ENCODE measurements at places on chromosomes 6 and 20.

DNA sequence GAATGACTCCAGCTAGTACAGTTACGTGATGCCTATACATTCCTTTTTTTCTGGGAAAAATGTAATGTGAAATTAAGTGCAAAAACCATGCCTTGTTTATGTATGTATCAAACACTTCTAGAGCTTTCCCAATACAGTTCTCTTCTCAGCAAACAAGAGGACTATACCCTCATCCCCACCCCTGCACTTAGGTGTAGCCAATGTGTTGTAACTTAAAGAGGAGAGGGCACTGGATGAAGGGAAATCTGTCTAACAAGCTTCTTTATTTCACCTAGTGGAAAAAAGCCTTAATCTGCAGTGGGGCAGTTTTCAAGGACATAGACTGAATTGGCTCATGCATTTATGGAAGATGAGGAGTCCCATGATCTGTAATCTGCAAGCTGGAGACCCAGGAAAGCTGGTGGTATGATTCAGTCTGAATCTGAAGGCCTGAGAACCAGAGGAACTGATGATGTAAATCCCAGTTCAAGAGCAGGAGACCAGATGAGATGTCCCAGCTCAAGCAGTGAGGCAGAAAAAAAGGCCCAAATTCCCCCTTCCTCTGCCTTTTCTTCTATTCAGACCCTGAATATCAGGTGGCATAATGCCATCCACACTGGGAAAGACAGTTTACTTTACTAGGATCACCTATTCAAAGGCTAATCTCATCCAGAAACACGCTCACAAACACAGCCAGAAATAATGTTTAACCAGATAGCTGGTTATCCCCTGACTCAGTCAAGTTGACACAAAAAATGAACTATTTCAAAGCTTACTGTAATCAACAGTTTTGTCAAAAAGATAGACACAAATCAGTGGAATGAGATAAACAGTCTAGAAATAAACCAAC lies 25.8 kb upstream of the SLC17A3 start:
- no peak for DNase-seq

GRCh38 chr20:53413186-53413631 lies 180.4 kb downstream of the ZNF217 start:
- DNase-seq, result no peak

DNA sequence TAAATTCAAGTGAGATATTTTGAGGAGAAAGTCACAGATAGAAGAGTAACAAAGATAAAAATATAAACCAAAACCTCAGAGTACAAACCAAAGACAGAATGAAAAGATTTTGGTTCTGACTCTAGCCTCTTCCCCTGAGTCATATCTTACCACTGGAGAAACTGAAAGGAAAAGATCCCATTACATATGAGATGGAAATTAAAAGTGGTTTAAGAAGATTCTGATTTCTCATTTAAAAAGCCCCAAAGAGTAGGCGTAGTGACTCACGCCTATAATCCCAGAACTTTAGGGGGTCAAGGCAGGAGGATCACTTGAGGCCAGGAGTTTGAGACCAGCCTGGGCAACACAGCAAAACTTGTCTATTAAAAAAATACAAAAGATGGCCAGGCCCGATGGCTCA lies 30.6 kb downstream of the SPINT4 start:
- no peak for DNase-seq

DNA sequence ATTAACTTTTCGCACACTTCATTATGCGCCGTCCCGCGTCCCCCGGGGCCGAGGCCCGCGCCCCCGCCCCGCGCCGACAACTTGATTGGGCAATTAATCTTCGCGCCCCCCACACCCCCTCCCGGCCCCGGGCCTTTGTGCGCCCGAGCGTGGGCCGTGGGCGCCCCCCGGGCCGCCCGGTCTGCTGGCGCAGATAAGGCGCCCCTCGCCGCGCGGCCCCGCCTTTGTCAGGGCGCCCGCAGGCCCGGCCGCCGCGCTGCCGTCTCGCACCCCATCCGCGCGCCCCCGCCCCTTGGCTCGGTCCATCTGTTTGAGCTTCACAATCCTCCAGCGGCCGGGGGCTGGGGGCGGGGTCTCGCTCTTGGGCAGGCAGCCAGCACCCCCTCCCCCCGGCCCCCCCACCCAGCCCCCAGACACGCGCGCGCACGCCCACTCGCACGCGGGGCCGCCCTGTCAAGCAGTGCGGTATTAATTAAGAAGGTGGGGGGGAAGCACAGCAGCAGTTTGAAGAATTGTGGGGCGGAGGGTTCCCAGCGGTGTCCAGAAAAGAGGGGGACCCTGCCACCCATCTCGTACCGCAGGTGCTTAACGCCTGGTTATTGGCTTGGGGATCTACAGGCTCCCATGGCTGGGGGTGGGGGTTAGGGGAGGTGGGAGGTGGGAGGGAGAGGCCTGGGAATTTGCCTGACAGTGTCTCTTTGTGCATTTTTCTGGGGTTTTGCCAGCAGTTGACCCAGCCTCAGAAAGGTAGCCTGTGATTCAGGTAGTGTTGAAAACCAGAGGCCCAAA lies 34.6 kb upstream of the SCRT2 start:
- DNase-seq, result no peak

- DNase-seq, result no peak
Measured at GRCh38 chr20:8346700-8347270, 214.7 kb downstream of the PLCB1 start.

- no peak for DNase-seq
Measured at GRCh38 chr6:25112322-25112773, 166.8 kb upstream of the CARMIL1 start.

GRCh38 chr6:130147111-130147510 lies 75.6 kb downstream of the SAMD3 start:
- no peak for DNase-seq

DNA sequence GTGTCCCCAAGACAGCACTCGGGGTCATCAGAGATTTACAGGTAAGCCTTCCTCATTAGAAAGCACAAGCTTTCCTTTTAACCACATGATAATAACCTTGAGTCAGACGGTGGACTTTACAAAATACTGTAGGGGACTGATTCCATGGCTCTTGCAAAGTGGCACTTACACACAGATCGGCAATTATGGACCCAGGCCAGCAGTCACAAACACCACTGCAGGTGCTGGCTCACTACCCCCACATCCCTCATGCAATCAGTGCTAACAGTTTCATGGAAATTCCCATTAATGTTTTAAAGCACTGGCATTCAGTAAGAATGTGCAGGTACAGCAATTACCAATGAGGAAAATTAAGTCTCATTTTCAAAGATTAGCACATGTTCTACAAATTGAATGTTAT lies 516.5 kb downstream of the PRKN start:
- no peak for DNase-seq

DNA sequence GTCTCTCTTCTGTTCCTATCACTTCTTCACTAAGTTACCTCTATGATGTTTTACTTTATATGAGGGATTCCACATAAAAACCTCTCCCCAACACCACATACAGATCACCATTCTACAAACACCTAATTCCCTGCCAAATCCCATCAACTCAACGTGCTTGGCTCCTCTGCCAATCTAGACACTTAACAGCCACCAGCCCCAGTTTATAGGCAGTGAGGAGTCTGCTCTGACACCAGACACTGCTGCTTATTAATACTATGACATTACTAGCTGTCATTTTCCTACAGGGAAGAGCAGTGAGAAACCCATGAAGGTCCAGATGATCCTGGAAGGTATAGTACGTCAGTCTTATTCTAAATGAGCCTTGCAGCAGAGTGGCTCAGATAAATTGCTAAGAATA lies 104.3 kb downstream of the CHD6 start:
- no peak for DNase-seq

- DNase-seq, result no peak
Measured at GRCh38 chr6:98777762-98778161, 56.6 kb upstream of the POU3F2 start.

DNA sequence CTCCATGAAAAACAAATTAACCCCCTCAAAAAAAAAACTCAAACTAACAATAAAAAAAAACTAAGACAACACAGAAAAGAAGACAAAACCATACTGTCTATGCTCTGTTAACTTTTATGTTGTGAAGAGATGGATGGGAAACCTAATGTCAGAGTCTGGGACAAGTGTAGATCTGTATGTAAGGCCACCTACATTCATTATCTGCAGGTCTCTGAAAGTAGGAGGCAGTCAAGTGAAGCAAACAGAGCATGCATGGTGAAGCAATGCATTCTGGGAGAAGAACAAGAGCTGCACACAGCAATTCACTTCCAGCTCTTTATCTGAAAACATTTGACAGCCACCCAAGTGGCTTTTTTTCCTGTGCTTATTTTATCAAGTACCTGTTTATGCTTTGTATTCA lies 452.0 kb downstream of the EPHA7 start:
- DNase-seq, result no peak

- DNase-seq, result no peak
Measured at GRCh38 chr6:132275066-132275970, 126.0 kb downstream of the MOXD1 start.

- DNase-seq, result no peak
Measured at GRCh38 chr6:25490018-25490801, 161.8 kb upstream of the SCGN start.

- no peak for DNase-seq
Measured at GRCh38 chr6:2182251-2182650, 63.2 kb downstream of the GMDS start.

- DNase-seq, result no peak
Measured at GRCh38 chr20:19820555-19821211, 62.6 kb downstream of the RIN2 start.

DNA sequence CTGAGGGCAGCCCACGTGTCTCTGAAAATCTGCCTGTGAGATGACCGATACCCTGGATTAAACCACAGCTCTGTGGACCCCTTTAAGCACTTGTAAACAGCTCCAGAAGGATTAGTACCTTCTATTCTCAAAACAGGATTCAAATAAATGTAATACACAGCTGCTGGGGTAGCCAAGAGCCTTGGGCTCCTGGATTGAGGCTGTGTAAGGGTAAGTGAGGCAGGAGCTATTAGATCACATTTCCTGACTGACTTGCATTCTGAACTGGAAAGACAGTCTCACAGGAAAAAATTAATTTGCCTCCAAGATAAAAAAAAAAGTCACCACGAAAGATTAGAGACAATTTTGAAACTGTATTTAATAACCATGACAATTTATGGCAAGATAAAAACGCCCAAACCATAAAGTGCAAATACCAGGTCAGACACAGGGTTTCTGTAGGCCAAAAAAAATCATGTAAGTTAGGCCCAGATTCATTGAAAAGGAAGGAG lies 78.0 kb downstream of the TRMT11 start:
- DNase-seq, result no peak

DNA sequence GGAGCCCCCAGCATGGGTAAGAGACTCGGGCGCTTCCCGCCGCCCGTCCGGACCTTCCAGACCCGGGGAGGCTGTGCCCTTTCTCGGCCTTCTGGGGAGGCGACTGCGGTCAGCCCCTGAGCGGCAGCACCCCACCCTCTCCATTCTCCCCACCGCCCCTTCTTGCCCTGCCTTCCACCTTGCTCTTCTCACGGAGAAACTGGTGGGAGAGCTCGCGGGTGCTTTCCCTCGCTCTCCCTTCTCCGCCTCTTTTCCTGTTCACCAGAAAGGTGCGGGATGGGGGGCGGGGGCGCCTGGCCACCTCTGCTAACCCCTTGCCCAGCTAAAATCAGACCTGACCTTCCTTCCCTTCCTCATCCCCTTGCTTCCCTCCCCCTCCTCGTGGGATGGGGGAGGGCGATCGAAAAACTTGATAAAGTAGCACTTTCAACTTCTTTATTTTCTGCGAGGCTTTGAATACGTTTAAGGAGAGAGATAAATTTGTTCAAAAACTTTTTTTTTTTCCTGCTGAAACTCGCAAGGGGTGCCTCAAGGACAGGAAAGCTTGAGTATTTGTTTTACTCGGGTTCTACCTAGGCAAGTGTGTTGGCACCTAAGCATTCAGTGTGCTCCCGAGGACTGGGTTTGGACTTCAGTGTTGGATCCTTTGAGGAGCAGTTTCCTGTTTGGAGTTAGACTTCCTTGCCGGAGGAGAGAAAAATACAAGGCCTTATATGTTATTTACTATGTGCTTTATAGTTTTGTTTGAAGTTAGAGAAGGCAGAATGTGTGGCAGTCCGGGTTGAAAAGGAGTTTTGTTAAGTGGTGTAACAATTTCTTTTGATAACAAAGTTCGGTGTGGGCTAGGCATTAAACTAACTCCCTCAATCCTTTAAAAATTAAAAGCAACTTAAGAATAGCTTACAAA lies 897 bp downstream of the CD2AP start:
- no peak for DNase-seq

DNA sequence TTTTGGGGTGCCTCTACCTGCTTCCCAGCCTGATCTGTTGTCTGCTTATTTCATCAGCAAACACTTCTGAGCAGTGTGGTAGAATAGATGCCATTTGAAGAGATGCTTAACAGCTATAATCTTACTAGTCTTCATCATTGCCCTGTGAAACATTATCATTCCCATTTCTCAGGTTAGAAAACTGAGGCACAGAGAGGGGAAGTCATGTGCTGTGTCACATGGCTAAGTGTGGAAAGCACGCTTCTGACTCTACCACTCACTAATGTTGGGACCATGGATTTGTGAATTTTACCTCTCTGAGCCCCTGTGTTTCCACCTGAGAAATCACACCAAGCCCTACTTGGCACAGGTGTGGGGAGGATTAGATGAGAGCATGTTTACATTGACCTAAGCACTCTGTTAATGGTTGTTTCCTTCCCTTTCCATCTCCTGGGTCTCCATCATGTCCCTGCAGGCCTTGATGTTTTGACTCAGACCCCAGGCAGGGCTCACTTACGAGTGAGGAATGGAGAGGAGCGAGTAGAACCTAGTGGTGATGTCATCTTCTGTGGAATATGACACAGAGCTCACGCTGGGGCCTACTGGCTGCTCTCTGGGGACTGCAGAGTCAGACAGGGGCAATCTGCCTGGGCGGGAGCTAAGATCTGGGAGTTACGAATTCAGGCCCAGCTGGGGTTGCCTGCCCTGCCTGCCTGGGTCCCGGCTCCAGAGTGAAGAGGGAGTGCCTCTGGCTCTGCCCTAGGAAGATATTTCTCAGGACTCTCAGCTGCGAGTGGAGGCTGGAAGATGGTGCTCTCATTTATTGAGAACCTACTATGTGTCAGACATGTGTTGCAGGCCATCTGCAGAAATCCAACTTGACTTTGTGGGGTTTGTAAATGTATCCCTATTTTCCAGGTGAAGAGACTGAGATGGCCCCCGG lies 64.3 kb downstream of the CDH22 start:
- no peak for DNase-seq

DNA sequence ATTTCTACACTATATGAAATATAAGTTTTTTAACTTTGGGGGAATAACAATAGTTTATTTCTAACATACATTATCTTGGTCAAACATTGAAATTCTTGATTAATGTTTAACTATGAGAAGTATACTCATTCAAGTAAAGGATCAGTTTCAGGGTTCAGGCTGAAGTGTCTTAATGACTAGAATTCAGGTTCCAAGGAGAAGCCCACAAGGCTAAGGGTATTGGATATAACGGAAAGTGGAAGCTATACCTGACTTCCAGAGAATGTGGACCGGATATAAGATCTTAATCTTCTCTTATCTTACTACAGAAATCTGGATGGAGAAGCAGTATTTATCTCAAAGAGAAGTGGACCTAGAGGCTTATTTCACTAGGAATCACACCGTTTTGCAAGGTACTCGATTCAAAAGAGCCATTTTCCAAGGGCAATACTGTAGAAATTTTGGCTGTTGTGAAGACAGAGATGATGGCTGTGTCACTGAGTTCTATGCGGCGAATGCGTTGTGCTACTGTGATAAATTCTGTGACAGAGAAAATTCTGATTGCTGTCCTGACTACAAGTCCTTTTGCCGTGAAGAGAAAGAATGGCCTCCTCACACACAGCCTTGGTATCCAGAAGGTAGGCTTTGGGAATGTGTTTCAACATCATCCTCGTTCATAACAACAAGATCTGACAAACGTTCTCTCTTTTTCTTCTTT lies at the start of gene TINAG:
Gene TINAG, plus strand, starts transcription at position 153 of the 697 bp plus-strand sequence. Its CDS starts 110 bp downstream, at position 263.
- no peak for DNase-seq

Data from activated naive CD4-positive, alpha-beta T cell (primary cell).